Neural crest cell (in vitro differentiated cells): ENCODE measurements at places on chromosomes 12 and 14.
A peak's percentile ranks its signal among the peaks of the same experiment; 100 is the strongest.

- DNase-seq: no peak
Measured at GRCh38 chr14:65751510-65751909, 339.0 kb downstream of the FUT8 start.

DNA sequence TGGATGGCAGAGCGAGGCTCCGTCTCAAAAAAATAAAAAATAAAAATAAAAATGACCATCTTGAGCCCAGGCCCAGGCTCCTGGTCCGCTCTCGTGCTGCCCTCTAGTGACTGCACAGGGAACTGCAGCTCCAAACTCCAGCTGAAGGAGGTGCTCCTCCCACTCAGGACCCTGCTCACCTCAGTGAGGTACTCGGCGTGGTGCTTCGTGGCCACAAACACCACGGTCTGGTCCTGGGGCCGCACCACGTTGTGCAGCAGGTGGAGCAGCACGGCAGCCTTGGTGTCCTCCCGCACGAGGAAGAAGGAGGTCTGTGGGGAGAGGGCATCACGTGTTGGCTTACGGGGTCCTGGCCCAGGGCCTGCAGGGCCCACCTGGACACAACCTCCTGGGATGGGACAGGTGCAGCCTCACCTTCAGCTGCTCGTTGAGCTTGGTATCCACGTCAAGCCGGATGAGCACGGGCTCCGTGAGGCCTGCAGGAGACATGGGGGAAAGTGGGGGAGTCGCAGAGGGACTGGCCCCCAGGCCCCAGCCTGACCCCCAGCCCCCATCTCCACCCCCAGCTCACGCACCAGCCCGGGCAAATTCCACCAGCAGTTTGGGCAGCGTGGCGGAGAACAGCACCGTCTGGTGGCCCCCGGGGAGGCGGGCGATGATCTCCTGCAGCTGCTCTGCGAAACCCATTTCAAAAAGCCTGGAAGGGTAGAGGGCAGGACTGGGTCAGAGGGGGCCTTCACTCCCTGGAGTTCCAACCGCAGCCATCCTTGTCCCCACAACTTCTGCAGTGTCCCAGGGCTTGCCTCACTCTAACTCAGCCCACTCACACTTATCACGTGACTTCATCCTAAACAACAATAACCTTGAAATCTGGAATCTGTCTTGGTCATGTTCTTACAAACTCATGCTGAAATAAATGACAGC lies 10.6 kb downstream of the DDX54 start:
- peak; percentile 83 for DNase-seq

- no peak for DNase-seq
Measured at GRCh38 chr14:88179716-88180115, 143.4 kb downstream of the KCNK10 start.

DNA sequence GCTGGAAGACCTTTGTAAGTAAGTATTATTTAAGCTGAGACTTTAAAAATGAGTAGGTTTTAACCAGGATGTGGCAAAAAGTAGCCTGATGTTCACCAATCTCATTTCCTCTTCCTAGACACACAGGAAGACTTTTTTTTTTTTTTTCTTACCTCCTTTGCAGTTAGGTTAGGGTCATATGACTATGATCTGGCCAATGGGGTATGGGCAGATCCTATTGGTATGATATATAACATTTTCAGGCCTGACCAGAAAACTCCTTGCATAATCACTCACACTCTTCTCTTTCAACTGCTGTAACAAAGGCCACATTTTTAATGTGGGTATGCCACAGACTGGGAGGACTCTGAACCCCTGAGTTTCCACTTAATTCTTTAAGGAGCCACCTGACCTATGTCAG lies 2.7 kb upstream of the RPS6KA5 start:
- DNase-seq: no peak

DNA sequence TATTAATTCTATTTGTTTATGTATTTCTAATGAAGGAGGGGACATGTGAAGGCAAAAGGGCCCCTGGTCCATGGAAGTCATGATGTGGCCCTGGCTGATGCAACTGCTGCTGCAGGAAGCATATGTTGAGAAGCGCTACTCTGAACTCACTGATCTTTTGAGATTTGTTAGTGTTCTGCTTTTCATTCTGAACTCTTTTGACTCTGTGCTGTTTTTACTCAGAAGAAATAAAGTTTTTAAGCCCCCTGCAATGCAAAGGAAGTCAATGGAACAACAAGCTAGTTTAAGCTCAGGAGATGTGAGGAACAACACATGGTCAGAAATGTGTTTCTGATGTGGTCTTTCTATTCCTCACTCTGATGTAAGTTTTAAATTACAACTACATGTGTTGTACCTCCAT lies 88.9 kb upstream of the BTG1 start:
- DNase-seq: no peak

- DNase-seq: no peak
Measured at GRCh38 chr12:14691560-14691959, 4.8 kb downstream of the GUCY2C start.

DNA sequence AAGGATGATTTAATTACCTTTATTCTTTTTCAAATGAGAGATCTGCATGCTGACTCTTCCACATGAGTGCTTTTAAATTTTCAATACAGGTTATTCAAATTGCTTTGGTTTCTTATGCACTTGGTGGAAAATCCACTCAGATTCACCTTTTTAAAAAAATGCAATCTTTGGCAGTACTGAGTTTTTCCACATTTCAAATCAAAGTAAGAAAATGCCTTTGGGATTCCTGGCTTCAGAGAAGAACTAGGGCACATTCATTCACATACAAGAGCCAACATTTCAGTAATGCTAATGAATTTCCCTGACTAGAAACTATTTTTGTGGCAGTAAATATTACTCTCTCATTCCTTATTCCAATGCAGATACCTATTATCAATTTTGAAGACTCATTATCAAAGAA lies 342.2 kb downstream of the ETNK1 start:
- DNase-seq: no peak

- DNase-seq: no peak
Measured at GRCh38 chr12:18676996-18677588, 60.7 kb downstream of the PLCZ1 start.
